Hematopoietic multipotent progenitor cell treated with erythropoietin and hydrocortisone succinate and interleukin-3 and kit ligand, for 8 days (in vitro differentiated cells): ENCODE measurements at places on chromosomes 3 and 15.

DNA sequence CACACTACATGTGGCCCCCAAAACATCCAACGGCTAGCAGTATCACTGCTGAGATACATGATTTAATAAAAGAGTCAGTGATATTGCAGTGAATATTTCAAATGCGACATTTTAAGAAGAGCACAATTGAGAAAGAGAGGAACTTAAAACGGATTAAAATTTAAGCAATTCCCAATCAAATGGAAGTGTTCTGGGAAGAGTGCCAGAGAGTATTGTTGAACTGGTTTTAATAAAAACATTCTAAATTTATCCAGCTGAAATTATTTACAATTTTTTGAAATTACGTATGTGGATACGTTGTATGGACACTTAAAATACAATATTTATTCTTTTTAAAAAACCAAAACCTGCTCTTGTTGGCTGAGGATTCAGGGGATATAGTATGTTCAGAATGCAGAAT, 117.7 kb downstream of the C3orf38 start:
- DNase-seq, result no peak

- no peak for DNase-seq
Measured at GRCh38 chr3:58261954-58262666, 24.5 kb downstream of the ABHD6 start.

- DNase-seq, result peak; percentile 45
Measured at GRCh38 chr3:85783291-85783690, 824.5 kb downstream of the CADM2 start.

- DNase-seq, result no peak
Measured at GRCh38 chr3:175778994-175779393, 919.9 kb downstream of the NAALADL2 start.

DNA sequence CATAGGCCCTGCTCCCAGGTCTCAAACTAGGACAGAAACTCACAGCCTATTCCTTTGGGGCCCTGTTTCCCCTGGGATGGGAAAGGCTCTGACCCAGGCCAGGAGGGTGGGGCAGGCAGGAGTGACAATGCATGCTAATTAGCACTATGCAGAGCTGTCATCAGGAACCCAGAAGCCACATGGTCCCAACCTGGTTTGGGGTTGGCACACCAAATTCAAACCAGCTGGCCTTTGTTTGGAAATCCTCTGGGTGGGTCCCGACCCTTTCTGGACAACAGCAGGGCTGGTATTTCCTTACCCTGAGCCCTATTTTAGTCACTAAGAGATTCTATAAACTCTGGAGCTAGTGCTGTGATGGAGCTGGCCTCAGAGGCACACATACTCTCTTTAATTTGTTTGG, 166.2 kb downstream of the LRTM1 start:
- no peak for DNase-seq

DNA sequence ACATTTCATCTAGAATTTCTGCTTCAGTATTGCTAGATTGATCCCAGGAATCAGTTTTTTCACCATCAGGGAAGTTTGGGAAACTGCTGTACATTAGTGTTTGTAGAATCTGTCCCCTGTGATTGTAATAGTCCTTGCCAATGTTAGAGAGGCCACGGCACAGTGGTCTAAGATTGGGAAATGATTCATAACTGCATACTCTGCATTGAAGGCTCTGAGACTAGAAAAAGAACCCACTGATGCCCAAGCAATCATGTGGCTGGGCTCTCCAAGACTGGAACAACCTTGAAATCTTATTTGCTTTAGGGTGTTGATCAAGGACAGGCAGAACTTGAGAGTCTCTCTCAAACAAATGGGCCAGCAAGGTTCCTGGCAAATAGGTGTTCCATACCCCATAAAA, 245.6 kb upstream of the LRTM1 start:
- no peak for DNase-seq

GRCh38 chr3:31670136-31670535, 137.4 kb downstream of the STT3B start:
- DNase-seq, result no peak

- DNase-seq, result no peak
Measured at GRCh38 chr3:195886181-195887141, 21.9 kb downstream of the TNK2 start.

GRCh38 chr3:152615681-152616080, 219.2 kb upstream of the P2RY1 start:
- DNase-seq, result no peak

GRCh38 chr15:88375234-88375927, 91.8 kb downstream of the MRPL46 start:
- no peak for DNase-seq

GRCh38 chr3:114899186-114899931, 247.7 kb downstream of the ZBTB20 start:
- DNase-seq, result peak; percentile 24

- no peak for DNase-seq
Measured at GRCh38 chr3:134839990-134840389, 44.9 kb downstream of the EPHB1 start.

- DNase-seq, result no peak
Measured at GRCh38 chr3:159910991-159911663, 77.5 kb upstream of the IL12A start.

DNA sequence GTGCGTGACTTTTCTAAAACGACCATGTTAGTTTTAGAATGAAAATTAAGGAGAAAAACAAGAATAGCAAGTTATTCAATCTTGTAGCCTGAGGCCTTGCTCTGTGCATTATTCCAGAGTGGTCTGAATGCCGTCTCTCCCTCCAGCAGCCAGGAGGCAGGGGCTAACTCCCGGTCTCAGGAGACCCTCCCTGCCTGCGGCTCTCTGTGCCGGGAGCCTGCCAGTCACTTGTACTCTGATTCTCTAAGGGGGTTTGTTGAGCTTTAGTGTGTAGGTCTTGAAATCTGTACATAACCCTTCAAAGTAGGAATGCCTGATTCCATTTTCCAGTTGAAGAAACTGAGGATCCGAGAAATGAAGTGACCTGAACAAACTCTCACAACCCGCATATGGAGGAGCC, 97.3 kb downstream of the ARNT2 start:
- no peak for DNase-seq

GRCh38 chr15:101115786-101116680, 135.8 kb downstream of the CHSY1 start:
- DNase-seq, result no peak

GRCh38 chr3:177689077-177689476, 491.8 kb upstream of the TBL1XR1 start:
- DNase-seq, result no peak
